Neural cell (in vitro differentiated cells): ENCODE measurements at places on chromosomes 4 and X. TPM values are rescaled to one million over a fixed set of nuclear protein-coding genes. Genes with fewer than 3 reads are reported as not detected.

The CLGN gene
- polyA plus RNA-seq, result 15.3 and 20.8 TPM in 2 replicates

The SPOCK3 gene
- polyA plus RNA-seq, result 7.7 and 7.9 TPM in 2 replicates

The JCHAIN gene
- not detected in 2 replicates for polyA plus RNA-seq

The SPANXC gene
- polyA plus RNA-seq, result not detected in 2 replicates

The CCDC160 gene
- 1.6 and 4.3 TPM in 2 replicates for polyA plus RNA-seq

The KCTD8 gene
- 0.71 and 1.2 TPM in 2 replicates for polyA plus RNA-seq

The MAOB gene
- not detected in 2 replicates for polyA plus RNA-seq

The ERVMER34-1 gene
- polyA plus RNA-seq, result not detected in 2 replicates

The TCEAL6 gene
- not detected in 2 replicates for polyA plus RNA-seq

The ZFP92 gene
- 0.06 TPM in 1 of 2 replicates, not detected in the other for polyA plus RNA-seq

The SSX4 gene
- not detected in 2 replicates for polyA plus RNA-seq

The AR gene
- 0.82 and 1.1 TPM in 2 replicates for polyA plus RNA-seq

The S100P gene
- polyA plus RNA-seq, result not detected in 2 replicates

The GPRIN3 gene
- 7.0 and 7.2 TPM in 2 replicates for polyA plus RNA-seq

The MEPE gene
- polyA plus RNA-seq, result not detected in 2 replicates

The SERPINA7 gene
- polyA plus RNA-seq, result not detected in 2 replicates

The AREG gene
- not detected in 2 replicates for polyA plus RNA-seq

The GPC3 gene
- polyA plus RNA-seq, result 1.4 and 2.1 TPM in 2 replicates

The MAGEB2 gene
- not detected in 2 replicates for polyA plus RNA-seq

The P2RY8 gene
- not detected in 2 replicates for polyA plus RNA-seq

The CD38 gene
- polyA plus RNA-seq, result 0.21 TPM in 1 of 2 replicates, not detected in the other

The ACSL1 gene
- polyA plus RNA-seq, result 30.7 and 38.3 TPM in 2 replicates

The XAGE1A gene
- not detected in 2 replicates for polyA plus RNA-seq

The KLF8 gene
- 1.8 and 4.1 TPM in 2 replicates for polyA plus RNA-seq

The APOOL gene
- polyA plus RNA-seq, result 2.7 and 3.6 TPM in 2 replicates

The SYNPO2 gene
- 0.10 and 0.14 TPM in 2 replicates for polyA plus RNA-seq

The ADAMTS3 gene
- 0.20 and 0.34 TPM in 2 replicates for polyA plus RNA-seq

The C4orf54 gene
- polyA plus RNA-seq, result 0.08 TPM in 1 of 2 replicates, not detected in the other

The GCNA gene
- polyA plus RNA-seq, result 11.0 and 14.6 TPM in 2 replicates

The UGT2B17 gene
- polyA plus RNA-seq, result not detected in 2 replicates

The SPACA5 gene
- polyA plus RNA-seq, result not detected in 2 replicates

The REELD1 gene
- polyA plus RNA-seq, result not detected in 2 replicates

The AFF2 gene
- 10.5 and 18.6 TPM in 2 replicates for polyA plus RNA-seq

The NHSL2 gene
- polyA plus RNA-seq, result 0.87 and 1.5 TPM in 2 replicates

The LIN54 gene
- 7.3 and 9.1 TPM in 2 replicates for polyA plus RNA-seq

The ZNF185 gene
- 2.8 and 3.8 TPM in 2 replicates for polyA plus RNA-seq

The ARHGAP24 gene
- 2.9 and 5.4 TPM in 2 replicates for polyA plus RNA-seq

The RNF128 gene
- 0.72 and 0.78 TPM in 2 replicates for polyA plus RNA-seq
